RWPE1 (cell line): ENCODE measurements at places on chromosomes 3 and 15.
A peak's percentile ranks its signal among the peaks of the same experiment; 100 is the strongest.

DNA sequence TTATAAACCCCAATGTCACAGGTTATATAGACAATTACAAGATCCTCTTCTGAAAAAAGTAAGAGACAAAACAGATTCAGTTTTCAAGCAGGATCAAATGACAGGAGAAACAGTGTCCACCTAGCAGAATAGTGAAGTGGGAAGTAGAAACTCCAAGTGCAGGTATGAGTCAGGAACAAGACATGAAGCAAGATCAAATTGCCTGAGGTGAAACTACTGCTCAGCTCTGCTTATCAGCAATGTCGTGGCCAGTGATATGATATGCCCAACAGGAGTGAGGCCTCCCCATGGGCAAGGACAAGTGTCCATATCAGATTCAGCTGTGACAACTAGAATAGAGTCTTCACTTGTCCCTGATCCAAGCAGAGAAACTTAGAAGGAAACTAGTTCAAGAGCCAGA is 100.0 kb downstream of the ZMAT3 start:
- DNase-seq = peak; percentile 38

- no peak for DNase-seq
Observed at GRCh38 chr3:106135451-106136160, 266.8 kb upstream of the CBLB start.

- DNase-seq = peak; percentile 25
Observed at GRCh38 chr3:15535732-15536131, 14.2 kb upstream of the COLQ start.

DNA sequence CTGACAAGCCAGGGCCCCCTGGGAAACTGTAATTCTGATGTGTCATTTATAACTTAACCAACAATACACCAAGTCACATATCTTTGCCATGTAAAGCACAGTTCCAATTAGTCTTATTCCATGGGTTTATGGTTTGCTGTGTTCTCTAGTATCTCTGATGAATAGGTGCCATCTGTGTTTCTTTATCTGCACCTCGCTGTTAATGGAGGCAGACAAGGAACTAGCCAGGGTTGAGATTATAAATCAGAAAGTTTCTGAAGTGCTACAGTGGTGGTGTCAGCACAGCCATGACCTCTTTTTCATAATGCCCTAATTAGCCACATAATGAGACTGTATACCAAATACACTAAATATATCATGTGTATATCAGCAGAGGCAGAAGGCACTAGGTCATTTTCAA is 866.4 kb downstream of the PLOD2 start:
- no peak for DNase-seq

DNA sequence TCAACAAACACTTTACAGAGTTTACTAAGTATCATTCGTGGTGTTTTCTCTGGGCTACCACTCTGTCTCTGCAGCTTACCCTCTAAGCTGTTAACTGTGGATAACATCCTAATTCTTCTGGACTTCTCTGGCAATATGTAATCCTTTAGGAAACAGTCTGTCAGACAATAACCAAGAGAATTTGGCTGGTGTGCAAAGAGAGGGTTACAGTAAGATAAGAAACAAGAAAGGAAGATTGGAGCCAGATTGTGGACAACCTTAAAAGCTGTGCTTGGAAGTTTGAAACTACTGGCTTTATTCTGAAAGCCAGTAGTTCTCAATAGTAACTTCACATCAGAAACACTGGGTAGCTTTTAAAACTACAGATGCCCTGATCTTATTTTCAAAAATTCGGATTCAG is 778 bp downstream of the ARL6 start:
- no peak for DNase-seq

- no peak for DNase-seq
Observed at GRCh38 chr3:194471863-194472262, 14.9 kb downstream of the ATP13A3 start.

GRCh38 chr3:9157651-9158362 is 91.6 kb downstream of the SRGAP3 start:
- DNase-seq = no peak
